ENCODE measurements at places on chromosomes 12 and 14.

DNA sequence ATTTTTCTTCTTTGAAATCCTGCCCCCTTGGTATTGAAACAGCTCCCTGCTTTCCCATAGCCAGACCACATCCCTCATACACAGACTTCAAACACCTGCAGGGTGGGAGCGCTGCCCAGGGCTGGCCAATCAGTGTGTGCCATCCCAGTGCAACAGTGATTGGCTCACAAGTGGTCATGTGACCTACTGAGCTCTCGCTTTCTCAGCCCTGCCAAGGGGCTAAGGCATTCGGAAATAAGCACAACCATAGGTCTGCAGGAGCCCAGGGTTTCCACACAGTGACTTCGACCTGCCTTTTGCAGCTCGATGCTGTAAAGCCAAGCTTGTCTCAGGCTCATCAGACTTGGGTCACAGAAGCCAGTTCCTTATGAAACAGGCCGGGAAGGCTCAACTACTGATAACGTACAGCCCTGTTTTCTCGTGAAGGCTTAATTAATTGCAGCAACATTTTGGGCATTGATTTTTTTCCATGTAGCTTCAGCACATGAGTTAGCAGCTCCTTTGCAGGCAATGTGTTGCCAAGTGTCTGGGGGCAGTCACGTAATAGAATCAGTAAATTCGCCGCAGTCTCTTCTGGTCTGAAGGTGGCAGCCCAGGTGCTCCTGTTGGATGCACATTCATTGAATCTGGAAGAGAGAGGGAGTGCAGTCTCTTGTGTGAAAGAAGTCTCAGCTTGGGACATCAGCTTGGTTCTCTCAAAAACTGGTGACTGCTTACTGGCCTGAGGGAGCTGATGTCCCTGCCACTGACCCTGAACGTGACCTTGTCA is 1091.8 kb downstream of the AACS start:
- H3K27ac ChIP-seq, result no peak overlapping the region
- DNase-seq, result peak; percentile 47
- no peaks in the 10 kb centered on the region for H3K4me1 ChIP-seq
- H3K27me3 ChIP-seq, result no peaks in the 10 kb centered on the region

DNA sequence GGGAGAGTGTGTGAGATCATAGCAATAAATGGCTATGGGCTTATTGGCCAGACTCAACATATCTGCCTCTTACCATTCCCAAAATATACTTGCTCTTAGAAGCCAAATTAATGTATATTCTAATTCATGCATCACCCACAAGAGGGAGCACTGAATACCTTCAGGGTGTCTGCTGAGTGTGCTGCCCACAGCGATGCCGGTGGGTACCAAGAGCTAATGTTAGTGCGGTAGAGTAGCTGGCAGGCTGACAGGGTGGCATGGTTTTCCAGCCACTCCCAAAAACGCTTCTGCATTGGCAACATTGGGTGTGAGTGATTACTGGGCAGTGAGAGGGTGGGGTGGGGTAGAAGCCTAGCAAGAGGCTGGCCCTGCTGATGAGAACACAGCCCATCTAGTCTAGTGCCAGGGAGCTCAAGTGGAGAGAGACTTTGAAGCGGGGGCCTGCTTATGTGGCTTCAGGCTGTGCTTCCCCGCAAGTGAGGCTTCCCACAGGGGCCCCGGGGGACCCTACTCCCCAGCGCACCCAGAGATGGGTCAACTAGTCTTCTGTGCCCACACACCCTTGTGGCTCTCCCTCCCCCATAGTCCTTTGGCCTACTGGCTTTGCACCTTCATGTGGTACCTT is 9.2 kb upstream of the PLEKHD1 start:
- no peaks in the 10 kb centered on the region for H3K36me3 ChIP-seq
- no peak overlapping the region for H3K27ac ChIP-seq
- H3K4me3 ChIP-seq, result no peak overlapping the region
- H3K27me3 ChIP-seq, result no peaks in the 10 kb centered on the region

- peaks cover 11% of the 10 kb centered on the region for H3K4me1 ChIP-seq
- H3K36me3 ChIP-seq, result no peaks in the 10 kb centered on the region
- peak overlapping the region; percentile 74 for H3K4me3 ChIP-seq
Measured at GRCh38 chr12:29149691-29150281, 708 bp downstream of the FAR2 start.

DNA sequence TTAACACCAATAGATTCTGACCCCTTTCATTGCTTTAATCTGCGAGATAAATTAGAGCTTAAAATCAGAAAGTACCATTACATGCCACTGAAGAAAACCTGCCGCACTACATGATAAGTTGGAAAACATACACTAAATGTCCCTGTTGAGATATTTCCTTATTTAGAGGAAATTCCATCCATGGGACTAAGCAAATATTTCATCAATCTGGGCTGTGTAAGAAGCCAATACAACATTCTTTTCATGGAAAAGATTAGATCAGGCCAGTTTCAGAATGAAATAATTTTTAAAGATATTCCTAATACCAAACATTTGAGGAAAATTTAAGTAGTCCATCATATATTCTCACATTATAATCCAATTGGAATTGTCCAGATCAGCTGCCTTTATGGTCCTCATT is 112.8 kb downstream of the LLPH start:
- no peak for DNase-seq
- H3K27ac ChIP-seq, result no peak overlapping the region
- H3K36me3 ChIP-seq, result no peaks in the 10 kb centered on the region
- no peak overlapping the region for H3K4me3 ChIP-seq

- H3K27me3 ChIP-seq, result no peaks in the 10 kb centered on the region
- no peak for DNase-seq
- H3K4me3 ChIP-seq, result no peak overlapping the region
- H3K27ac ChIP-seq, result no peak overlapping the region
- no peaks in the 10 kb centered on the region for H3K4me1 ChIP-seq
Measured at GRCh38 chr14:99809360-99809759, 16.1 kb downstream of the EML1 start.

DNA sequence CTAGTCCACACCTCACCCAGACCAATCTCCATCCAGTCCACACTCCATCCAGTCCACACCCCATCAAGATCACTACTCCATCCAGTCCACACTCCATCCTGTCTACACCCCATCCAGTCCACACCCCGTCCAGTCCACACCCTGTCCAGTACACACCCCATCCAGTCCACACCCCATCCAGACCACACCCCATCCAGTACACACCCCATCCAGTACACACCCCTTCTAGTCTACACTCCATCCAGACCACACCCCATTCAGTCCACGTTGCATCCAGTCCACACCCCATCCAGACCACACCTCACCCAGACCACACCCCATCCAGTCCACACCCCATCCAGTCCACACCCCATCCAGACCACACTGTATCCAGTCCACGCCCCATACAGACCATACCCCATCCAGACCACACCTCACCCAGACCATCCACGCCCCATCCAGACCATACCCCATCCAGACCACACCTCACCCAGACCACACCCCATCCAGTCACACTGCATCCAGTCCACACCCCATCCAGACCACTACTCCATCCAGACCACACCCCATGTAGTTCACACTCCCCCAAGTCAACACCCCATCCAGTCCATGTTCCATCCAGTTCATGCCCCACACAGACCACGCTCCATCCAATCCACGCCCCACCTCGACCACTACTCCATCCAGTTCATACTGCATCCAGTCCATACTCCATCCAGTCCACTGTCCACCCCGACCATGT is 116.6 kb upstream of the RTL1 start:
- DNase-seq, result no peak
- no peaks in the 10 kb centered on the region for H3K4me1 ChIP-seq
- H3K36me3 ChIP-seq, result no peaks in the 10 kb centered on the region
- H3K4me3 ChIP-seq, result no peak overlapping the region
- H3K27me3 ChIP-seq, result no peaks in the 10 kb centered on the region
- no peak overlapping the region for H3K27ac ChIP-seq

GRCh38 chr14:59123531-59123930 is 64.9 kb upstream of the DAAM1 start:
- no peaks in the 10 kb centered on the region for H3K4me1 ChIP-seq
- no peak for DNase-seq
- H3K27me3 ChIP-seq, result no peaks in the 10 kb centered on the region
- no peak overlapping the region for H3K27ac ChIP-seq
- H3K4me3 ChIP-seq, result no peak overlapping the region

- H3K4me1 ChIP-seq, result no peaks in the 10 kb centered on the region
- H3K27me3 ChIP-seq, result no peaks in the 10 kb centered on the region
- no peak for DNase-seq
- no peak overlapping the region for H3K27ac ChIP-seq
Measured at GRCh38 chr12:43882578-43883178, 46.8 kb downstream of the TMEM117 start.

- H3K27me3 ChIP-seq, result no peaks in the 10 kb centered on the region
- DNase-seq, result peak; percentile 77
- peaks cover 4% of the 10 kb centered on the region for H3K4me1 ChIP-seq
- no peaks in the 10 kb centered on the region for H3K36me3 ChIP-seq
- no peak overlapping the region for H3K27ac ChIP-seq
Measured at GRCh38 chr12:49945394-49946080, 5.0 kb upstream of the AQP2 start.

DNA sequence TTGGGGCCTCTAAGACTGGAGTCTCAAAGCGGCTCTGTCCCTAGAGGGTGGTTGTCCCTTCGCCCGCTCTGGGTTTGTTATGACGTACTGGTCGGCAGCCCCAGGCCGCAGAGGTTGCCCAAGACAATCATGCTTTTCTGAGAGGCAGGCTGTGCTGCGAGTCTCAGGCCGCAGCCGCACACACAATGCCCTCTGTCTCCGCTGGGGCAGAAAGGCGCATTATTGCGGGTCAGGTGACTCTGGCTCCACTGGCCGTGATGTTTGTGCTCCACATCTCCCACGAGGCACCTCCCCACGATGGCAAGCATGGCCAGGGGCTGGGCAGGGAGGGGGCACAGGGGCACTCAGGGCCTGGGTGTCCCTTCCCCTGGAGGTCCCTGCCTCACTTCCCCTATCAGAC is 21.0 kb upstream of the PLEKHG3 start:
- H3K27ac ChIP-seq, result no peak overlapping the region
- H3K4me1 ChIP-seq, result peaks cover 3% of the 10 kb centered on the region
- H3K4me3 ChIP-seq, result no peak overlapping the region
- H3K27me3 ChIP-seq, result no peaks in the 10 kb centered on the region

DNA sequence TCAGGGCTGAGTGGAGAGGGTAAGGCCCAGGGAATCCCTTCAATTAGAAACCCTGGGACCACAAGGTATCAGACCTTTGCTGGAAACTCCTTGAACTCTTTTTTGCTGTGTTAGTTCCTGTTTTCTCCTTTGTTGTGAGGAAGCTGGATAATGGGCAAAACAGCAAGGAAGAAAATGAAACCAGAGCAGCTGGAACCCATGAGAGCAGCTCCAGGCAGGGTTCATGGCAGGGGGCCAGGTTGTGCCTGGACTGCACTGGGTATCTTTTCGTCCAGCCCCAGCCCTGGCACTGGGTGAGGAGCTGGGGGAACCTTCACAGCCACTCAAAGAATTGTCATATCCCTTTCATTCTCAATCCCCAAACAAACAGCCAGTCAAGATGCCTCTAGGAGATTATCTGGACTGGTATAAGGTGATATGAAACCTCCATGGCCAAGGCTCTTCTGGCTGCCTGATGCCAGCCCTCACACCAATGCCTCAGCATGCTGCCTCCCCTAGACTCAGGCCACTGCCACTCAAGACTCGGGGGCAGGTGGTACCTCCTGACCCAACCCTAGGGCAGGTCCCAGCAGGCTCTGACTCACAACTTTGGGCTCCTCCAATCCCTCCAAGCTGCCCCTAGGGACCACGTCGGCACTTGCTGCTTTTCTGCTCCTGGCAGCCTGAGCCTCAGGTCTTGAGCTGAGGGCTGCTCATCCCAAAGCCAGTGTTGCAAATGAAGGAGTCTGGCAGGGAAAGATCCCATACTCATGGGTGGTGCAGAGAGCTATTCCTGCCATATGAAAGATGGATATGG is 16.5 kb downstream of the FAM186B start:
- no peaks in the 10 kb centered on the region for H3K27me3 ChIP-seq
- H3K27ac ChIP-seq, result peak overlapping the region; percentile 38
- H3K4me3 ChIP-seq, result no peak overlapping the region
- DNase-seq, result no peak
- H3K36me3 ChIP-seq, result no peaks in the 10 kb centered on the region
- H3K4me1 ChIP-seq, result no peaks in the 10 kb centered on the region

- DNase-seq, result no peak
- H3K27ac ChIP-seq, result no peak overlapping the region
- H3K36me3 ChIP-seq, result no peaks in the 10 kb centered on the region
- no peaks in the 10 kb centered on the region for H3K27me3 ChIP-seq
- H3K4me3 ChIP-seq, result no peak overlapping the region
Measured at GRCh38 chr12:9344541-9344940, 136.3 kb upstream of the PZP start.

DNA sequence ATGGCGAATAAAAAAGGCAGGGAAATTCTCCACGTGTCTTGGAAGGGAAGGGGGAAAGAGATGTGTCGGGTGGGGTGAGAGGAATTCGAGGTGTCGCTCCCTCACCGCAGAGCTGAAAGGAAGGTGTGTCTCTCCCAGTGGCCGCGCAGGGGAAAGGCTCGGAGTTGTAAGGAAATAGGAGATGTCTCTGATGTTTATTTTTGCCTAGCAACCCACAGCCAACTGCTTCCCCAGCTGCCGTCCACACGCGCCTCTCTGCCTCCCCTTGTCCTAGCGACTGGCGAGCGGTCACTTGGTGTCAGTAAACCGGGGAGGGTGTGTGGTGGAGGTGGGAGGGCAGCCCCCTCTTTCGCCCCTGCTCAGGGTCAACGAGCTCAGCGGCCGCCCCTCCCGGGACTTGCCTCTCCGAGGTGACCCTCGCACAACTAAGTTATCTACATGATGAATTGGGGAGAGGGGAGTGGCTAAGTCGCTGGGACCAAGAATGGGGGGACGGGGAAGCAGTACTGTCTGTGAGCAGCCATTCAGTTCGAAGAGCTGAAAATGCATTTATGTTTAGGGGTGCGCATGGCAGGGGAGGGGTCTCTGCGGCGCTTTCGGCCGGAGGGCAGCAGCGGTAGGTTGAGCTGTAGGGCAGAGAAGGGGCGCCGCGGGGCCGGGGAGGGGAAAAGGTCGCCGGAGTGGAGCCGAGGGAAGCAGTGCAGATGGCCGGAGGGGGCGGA is 585 bp upstream of the DYRK2 start:
- H3K27me3 ChIP-seq, result no peaks in the 10 kb centered on the region
- H3K4me1 ChIP-seq, result peaks cover 14% of the 10 kb centered on the region
- H3K27ac ChIP-seq, result peak overlapping the region; percentile 21
- H3K4me3 ChIP-seq, result peak overlapping the region; percentile 79
- DNase-seq, result peak; percentile 36

GRCh38 chr12:108266131-108266530 is 73.0 kb downstream of the CMKLR1 start:
- DNase-seq, result no peak
- H3K4me3 ChIP-seq, result no peak overlapping the region

- DNase-seq, result no peak
- no peaks in the 10 kb centered on the region for H3K4me1 ChIP-seq
- H3K27ac ChIP-seq, result no peak overlapping the region
- H3K27me3 ChIP-seq, result no peaks in the 10 kb centered on the region
- H3K36me3 ChIP-seq, result peaks cover 3% of the 10 kb centered on the region
Measured at GRCh38 chr14:74014299-74014698, 4.8 kb downstream of the ENTPD5 start.

DNA sequence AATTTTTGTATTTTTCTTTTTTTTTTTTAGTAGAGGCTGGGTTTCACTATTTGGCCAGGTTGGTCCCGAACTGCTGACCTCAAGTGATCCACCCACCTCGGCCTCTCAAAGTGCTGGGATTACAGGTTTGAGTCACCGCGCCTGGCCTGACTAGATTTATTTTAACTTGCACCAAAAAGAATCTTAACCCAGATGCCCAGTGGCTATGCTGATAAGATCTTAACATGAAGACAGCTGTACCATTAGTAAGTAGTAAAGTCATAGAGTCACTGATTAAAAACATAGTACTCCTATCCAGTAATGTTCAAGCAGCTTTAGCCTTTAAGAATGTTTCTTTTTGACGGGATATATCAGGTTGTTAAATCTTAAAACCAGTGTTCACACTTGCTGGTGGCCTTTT is 1061.8 kb upstream of the FLRT2 start:
- H3K4me3 ChIP-seq, result no peak overlapping the region
- no peaks in the 10 kb centered on the region for H3K27me3 ChIP-seq
- no peak for DNase-seq
- H3K4me1 ChIP-seq, result no peaks in the 10 kb centered on the region
- H3K36me3 ChIP-seq, result no peaks in the 10 kb centered on the region
